ENCODE measurements at places on chromosomes 7 and 10. TPM values are rescaled to one million over a fixed set of nuclear protein-coding genes. Genes with fewer than 3 reads are reported as not detected.

The IFIT1B gene
- total RNA-seq, result not detected

The OR2A42 gene
- not detected for total RNA-seq

The PKD2L1 gene
- total RNA-seq, result not detected

The DYDC2 gene
- not detected for total RNA-seq

The ZNF503 gene
- total RNA-seq, result 12.4 TPM

The SPDYE16 gene
- total RNA-seq, result not detected

The ATG9B gene
- total RNA-seq, result not detected

The ENO4 gene
- 0.58 TPM for total RNA-seq

The SPRN gene
- 0.89 TPM for total RNA-seq

The PSMG3 gene
- total RNA-seq, result 54.9 TPM

The FOXP2 gene
- 0.53 TPM for total RNA-seq

The FLNC gene
- 274 TPM for total RNA-seq

The FAM13C gene
- not detected for total RNA-seq

The TMEM176A gene
- 1.2 TPM for total RNA-seq

The OPN4 gene
- total RNA-seq, result not detected

The LIPF gene
- total RNA-seq, result not detected

The TMEM213 gene
- not detected for total RNA-seq

The BAZ1B gene
- 33.7 TPM for total RNA-seq

The GOLGA7B gene
- total RNA-seq, result not detected

The NEUROD6 gene
- total RNA-seq, result not detected

The C7orf25 gene
- 3.5 TPM for total RNA-seq

The PRSS37 gene
- total RNA-seq, result not detected

The KLF6 gene
- 32.3 TPM for total RNA-seq

The STEAP1 gene
- 26.5 TPM for total RNA-seq

The CYP3A5 gene
- total RNA-seq, result 0.89 TPM

The MYPN gene
- total RNA-seq, result 11.0 TPM

The C7orf57 gene
- 0.18 TPM for total RNA-seq

The KCNMA1 gene
- total RNA-seq, result 38.5 TPM

The TMEM229A gene
- total RNA-seq, result not detected

The ARL3 gene
- 9.8 TPM for total RNA-seq
